Fibroblast of skin of right quadriceps (primary cell): ENCODE measurements at places on chromosomes 5 and 9.

DNA sequence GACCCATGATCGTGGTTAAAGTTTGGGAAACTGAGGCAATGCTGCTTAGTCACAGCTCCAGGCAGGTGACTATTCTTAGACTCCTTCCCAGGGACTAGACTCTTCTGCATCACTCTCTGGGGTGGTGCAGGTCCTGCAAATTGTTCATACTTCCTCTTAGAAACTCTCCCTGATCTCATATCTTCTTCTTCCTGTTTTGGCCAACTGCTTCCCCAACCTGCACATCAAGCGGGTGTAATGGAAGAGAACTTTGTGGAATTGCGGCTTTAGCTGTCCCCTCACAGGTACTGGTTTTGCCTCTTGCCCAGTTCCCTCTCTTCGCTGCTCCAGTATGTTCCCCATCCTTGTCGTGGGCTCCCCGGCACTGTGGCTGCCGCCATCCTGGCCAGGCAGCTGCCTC is 111.5 kb upstream of the CTSL start:
- no peak for DNase-seq

GRCh38 chr9:98579700-98580099 is 129.0 kb downstream of the GABBR2 start:
- DNase-seq: no peak

- no peak for DNase-seq
Observed at GRCh38 chr9:14479163-14479560, 165.2 kb upstream of the NFIB start.

DNA sequence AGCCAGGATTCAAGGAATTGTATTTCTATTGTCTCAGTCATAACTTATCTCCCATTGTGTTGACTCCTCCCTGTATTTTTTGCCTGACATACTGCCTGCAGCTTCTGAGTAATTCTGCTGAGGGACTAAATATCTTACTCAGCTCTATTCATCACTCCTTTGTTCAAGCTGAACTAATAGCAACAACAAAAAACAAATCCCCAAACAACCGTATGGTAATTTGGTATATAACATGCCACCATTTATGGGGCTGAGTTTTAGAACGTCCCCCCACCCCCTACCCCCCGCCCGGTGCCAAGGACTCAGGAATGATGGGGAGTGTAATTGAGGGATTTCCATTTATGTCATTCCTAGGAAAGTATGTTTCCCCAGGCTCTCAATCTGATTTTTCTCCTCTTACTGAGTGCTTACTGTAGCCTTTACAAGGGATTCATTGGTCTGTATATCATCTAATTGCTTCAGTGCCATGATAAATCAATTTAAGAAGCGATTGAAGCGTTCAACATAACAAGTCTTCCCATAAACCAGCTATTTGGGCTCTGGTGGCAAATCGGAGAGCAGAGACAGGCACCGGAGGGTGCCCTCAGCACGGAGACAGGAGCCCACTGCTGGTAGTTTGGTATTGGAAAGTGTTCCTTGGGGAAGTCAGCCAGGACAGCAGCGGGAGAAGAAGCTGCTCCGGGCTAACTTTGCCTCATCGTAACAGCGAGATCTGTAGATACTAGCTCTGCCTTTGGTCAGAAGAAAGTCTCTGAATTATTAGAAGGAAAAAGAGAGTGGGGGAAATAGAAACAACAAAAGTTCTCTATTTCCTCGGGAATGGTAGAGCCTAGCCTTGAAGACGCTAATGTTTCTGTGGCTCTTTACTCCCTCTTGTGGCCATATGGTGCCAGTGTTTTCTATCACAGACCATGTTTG is 40.7 kb upstream of the HSD17B4 start:
- peak; percentile 75 for DNase-seq

DNA sequence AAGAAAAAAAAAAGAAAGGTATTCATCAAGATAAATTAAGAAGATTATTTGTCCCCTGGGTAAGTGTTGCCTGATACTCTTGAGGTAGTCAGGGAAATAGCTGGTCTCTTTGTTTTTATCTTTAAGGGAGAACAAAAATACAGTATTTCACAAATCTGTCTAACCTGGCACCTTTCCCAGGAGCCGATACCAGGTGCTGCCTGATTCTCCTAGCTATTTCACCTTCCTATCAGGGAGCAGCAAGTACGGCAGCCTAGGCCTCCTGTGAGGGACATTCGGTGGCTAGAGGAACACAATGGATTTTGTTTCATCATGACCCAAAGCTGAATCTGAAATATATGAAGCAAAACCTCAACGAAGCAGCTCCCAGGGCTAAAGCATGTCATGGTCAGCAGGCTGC is 86.0 kb downstream of the TARS1 start:
- DNase-seq: no peak

DNA sequence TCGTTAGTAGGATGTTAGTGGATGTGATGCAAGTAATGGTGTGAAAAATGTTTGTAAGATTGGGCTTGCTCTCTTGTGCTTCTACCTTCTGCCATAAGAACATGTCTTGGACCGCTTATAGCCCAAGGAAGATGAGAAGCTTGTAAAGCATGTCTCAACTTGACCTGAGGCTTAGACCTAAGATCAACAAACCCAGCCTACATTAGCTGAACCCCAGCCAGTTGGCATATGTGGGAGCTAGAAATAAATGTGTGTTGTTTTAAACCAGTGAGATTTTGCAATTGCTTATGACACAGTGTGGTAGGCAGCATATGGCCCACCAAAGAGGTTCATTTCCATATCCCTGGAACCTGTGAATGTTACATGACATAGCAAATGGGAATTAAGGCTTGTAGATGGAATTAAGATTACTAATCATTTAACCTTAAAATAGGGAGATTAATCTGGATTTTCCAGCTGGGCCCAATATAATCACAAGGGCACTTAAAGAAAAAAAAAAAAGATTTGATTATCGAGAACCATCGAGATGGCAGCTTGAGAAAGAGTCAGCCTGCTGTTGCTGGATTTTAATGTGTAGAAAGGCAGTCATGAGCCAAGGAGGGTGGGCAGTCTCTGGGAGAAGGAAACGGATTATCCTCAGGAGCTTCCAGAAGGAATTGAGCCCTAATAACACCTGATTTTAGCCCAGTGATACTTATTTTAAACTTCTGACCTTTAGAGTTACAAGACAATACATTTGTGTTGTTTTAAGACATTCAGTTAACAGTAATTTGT is 27.3 kb upstream of the EDIL3 start:
- no peak for DNase-seq

GRCh38 chr9:14313378-14313940 is 482 bp downstream of the NFIB start:
- peak; percentile 30 for DNase-seq

DNA sequence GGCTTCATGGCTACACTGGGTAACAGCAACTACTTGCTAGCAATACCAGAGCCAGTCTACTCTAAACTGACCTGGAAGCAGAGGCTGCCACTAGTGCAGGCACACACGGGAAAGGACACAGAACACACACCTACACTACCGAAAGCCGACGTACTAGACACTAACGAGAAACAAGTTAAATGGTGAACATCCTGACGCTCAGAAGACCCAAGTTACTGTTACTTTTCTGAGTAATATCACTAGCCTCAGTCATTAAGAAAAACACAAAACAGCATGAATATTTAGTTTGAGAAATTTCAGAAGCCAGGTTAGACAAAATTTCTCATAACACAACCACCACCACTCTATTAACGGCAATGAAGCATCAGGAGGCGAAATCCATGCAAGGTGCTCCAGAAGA is 44.5 kb downstream of the CAMSAP1 start:
- no peak for DNase-seq

DNA sequence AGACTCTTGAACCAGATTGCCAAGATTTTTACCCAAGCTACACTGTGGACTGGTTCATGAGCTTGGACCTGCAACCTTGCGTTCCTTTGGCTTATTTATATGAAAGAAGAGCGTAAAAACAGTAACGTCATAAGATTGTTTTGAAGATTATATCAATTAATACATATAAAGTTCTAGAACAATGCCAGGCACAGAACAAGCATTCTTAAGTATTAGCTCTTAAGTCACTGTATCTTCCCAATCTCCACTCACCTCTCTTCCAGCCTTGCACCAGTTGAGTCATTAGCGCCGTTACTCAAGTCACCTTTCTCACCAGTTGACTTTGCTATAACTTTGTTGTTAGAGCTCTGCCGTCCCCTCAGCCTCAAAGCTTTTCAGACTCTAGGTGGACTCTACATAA is 415.7 kb downstream of the PLK2 start:
- DNase-seq: no peak

DNA sequence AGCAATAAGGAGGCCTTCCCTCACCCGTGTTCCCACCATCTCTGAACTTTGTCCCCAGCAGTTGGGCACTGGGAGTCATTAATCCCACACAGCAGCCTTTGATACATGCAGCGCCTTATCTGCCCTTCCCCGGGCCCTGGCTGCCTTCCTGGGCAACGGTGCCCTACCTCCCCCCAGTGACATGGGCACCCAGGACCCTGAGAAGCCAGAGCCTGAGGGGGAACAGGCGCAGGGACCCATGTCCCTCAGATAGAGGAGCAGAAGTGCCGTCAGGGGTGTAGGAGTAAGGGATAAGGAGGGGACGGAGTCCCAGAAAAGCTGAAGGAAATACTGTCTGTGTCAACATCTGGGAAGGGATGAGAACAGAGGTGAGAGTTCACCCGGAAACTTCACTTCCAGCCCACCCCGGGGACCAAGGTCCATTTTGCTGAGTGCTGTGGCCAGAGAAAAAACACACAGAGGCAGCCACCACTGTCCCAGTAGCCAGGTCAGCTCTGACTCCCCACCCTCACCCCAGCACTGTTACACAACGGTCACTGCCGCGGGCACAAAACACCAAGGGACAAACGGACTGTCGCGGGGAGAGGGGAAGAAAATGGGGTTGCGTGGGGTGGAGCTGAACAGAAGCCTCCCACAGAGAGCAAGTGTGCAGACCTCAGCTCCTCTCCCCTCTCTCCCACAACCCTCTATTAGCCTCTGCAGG is 3.8 kb downstream of the PCDH1 start:
- no peak for DNase-seq

DNA sequence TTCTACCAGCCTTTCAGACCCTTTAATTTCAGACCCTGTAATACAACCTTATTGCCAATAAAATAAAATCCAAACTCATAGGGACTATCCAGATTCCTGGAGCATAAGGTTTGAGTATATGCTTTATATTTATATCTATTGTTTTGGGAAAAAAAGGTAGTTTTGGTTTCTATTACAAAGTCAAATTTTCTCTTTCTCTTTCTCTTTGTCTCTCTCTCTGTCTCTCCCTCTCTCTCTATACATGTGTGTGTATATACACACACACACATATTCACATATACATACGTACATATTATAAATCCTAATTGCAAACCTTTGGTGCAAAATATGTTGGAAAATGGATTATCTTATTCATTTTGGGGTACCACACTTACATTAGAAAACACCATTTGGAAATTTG is 39.0 kb downstream of the TMEM232 start:
- DNase-seq: no peak

- no peak for DNase-seq
Observed at GRCh38 chr9:127965953-127966352, 14.8 kb downstream of the EEIG1 start.

DNA sequence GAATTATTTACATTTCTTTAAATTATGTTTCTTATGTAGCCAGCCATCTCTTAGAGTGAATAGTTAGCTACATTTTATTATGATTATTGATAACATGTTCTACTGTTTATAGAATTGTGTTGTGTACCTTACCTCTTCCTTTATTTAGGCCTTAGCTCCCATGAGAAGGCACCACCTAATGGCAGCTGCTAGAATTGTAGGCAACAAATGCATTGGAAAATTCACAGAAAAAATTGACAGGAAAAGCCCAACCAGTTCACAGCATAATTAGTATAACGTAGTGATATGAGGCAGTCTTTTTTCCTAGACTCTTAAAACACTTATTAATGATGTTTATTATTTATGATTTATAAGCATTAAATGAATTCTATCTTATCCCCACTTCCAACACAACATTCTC is 175.8 kb downstream of the WDR70 start:
- DNase-seq: no peak

DNA sequence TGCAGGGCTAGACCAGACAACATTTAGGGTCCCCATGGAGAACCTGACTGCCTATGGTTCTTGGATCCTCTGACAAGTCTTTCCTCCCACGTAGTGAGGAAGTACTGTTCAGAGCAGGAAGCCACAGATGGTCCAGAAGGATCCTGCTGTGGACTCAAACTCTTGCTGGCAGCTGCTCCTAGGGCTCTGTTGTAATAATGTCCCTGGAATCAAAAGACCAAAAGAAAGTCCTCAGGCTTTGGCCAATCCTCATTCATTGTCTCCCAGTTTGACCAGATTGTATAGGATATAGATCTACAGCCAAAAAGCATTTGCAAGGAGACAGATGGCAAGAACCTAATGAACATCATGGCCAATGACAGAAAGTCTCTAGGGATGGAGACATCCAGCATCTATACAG is 53.9 kb downstream of the SEMA6A start:
- no peak for DNase-seq

GRCh38 chr9:2179567-2179966 is 164.4 kb downstream of the SMARCA2 start:
- no peak for DNase-seq

GRCh38 chr5:134070725-134071613 is 43.5 kb upstream of the TCF7 start:
- peak; percentile 17 for DNase-seq

GRCh38 chr5:34854459-34855174 is 15.7 kb downstream of the TTC23L start:
- no peak for DNase-seq

GRCh38 chr5:65855766-65856315 is 70.5 kb upstream of the ERBIN start:
- no peak for DNase-seq

DNA sequence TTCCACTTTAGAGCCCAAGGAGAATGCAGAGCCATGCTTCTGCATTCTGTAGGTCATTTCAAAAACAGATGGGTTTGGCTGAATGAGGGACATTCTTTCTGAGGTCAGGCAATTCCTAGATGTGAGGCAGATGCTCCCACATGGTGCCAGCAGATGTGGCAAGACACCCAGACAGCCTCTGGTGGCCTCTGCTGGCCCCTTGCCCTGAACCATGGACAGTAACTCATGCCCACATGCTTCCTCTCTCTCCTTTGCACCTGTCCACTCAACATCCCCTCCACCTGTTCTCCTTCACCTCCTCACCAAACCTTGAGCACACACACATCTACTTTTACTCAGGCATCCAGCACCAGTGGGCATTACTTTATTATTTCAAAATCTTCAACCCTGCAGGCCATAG is 252.3 kb downstream of the DNAH5 start:
- DNase-seq: no peak

DNA sequence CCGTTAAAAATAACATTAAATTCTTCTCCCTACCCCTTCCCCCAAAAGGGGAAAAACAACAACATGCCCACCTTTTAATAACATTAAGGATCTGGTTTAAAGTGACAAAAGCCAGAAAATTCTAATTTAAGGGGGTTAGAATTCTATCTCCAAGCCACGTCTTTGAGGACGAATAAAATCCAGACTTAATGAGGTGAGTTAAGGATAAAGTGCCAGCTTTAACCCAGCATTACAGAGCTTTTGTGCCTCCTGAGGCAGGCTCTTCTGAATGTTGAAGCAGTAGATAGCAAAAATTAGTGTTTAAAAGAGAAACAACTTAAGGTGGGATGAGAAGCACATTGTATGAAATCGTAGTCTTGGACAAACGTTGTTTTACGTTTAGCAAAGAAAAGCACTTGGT is 329.0 kb upstream of the MPDZ start:
- no peak for DNase-seq

- no peak for DNase-seq
Observed at GRCh38 chr9:85432599-85432998, 309.2 kb downstream of the AGTPBP1 start.
